ENCODE measurements at places on chromosomes 2 and 18.

GRCh38 chr2:7800031-7800430 is 881.8 kb upstream of the ID2 start:
- no peak for DNase-seq

DNA sequence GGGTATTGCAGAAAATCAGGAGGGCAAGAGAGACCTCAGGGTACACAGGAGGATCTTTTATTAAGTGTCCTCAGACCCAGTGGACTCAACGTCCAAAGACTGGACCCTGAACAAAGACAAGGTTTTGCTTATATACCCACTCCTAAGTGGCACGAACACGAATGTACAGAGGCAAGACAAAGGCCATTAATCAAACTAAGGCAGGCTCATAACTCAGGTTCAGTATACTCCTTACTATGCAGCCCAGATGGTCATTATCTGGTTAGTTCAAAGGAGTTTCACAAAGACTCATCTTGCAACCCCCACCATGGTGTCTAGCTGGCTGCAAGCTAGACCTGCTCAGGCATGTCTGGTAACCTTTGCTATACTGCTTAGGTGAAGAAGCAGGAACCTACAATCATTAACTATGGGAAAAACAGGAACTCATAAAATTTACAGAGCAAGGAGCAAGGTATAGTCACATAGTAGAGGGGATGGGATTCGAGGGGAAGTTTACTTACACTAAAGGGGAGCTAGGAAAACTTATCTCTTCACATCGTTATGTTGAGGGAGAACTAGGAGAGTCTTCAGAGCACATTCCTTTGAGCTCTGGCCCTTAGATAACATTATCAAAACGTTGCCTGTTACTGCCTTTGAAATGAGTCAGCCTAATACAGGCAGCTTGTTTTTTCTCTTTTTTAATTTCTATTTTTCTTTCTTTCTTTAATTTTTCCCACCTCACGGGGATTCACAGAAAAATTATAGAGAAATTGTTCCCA is 33.9 kb downstream of the SLC4A3 start:
- no peak for DNase-seq

DNA sequence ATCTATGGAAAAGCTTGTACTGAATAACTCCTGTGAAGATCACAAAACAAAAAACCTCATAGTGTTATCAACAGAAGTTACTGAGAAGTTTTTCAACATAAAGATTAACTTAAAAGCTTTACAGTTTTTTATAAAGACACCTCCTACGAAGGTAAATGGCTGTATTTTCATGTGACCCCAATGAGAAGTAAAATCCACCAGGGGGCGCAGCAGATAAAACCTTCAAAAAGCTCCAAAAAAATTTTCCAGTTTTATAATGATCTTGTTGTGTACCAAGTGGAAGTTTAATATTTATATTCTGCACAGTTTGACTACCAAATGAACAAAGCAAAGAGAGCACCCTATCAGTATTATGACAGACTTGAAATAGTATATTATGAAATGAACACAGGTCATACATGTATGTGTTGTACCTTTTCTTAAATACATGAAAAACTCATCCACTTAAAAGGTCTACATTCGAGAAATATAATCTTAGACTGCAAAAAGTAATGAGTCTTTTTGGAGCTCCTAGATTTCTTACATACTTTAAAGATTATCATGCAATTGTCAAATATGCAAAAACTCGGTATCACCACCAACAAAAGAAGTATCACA is 38.5 kb downstream of the PNO1 start:
- DNase-seq: no peak

GRCh38 chr2:226531061-226531810 is 268.4 kb downstream of the IRS1 start:
- no peak for DNase-seq

DNA sequence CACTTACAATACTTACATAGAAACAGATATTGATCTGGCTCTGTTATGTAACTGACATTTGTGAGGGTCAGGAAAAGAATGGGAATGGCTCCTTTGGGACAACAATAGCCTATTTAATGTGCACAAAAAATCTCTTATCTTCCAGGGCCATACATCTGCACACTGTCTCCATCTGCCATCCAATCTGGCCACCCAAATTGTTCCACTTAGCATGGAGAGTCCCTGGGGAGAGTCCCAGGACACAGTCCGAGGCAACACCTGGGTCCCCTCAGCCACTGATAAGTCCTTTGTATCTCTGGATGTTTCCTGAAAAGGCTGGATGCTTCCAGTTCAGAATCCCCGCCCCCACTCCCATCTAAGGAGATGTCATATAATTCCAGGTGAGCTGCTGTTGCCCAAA is 274.2 kb upstream of the NCKAP5 start:
- DNase-seq: no peak

DNA sequence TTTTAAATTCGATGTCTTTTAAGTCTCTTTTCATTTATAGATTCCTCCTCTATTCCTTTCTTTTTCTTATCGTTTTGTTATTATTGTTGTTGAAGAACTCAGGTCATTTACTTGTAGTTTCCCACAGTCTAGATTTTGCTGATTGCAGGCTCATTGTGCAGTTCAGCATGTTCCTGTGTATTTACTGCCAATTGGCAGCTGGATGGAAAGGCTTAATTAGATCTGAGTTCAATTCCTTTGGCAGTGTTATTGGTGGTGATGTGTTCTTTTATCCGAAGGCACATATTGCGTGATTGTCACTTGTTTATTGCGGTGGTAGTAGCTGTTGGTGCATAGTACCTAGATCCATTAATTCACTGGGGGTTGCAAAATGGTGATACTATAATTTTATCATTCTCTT is 180.7 kb downstream of the BABAM2 start:
- DNase-seq: no peak

DNA sequence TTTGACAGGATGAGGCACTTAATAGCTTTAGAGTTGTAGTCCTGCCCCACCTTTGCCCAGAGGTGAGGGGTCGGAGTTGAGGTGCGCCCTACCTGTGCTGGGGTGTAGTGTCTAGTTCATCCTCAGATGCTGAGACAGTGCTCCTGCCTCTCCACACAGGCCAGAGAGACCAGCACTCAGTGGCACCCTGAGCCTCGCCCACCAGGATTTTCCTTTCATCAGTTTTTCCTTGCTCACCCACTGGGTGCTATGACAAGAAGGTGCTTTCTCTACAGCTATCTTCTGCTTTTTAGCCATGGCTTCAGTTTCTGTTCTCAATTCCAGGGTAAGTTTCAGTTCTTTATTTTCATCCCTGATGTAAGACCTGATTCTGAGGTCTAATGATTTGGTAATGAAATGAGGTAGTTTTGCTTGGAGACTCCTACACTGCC is 16.8 kb upstream of the TMEM131 start:
- no peak for DNase-seq

- no peak for DNase-seq
Observed at GRCh38 chr2:226478109-226478809, 321.4 kb downstream of the IRS1 start.

- DNase-seq: no peak
Observed at GRCh38 chr2:224722250-224722649, 6.1 kb upstream of the CCDC195 start.

DNA sequence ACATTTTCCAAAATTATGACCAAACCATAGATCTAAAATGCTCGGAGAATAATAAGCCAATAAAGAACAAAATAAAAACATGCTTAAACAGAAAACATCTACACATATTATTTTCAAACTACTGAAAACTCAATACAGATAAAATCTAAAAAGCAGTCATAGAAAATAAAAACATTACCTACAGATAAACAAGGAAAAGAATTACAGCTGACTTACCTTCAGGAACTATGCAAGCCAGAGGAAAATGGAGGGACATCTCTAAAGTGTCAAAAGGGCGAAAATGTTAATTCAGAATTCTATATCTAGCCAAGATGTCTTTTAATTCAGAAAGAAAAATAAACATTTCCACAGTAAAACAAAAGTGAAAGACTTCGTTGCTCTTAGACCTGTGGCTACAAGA is 112.9 kb upstream of the GYPC start:
- no peak for DNase-seq

GRCh38 chr2:210132239-210132638 is 39.0 kb downstream of the KANSL1L start:
- DNase-seq: no peak

DNA sequence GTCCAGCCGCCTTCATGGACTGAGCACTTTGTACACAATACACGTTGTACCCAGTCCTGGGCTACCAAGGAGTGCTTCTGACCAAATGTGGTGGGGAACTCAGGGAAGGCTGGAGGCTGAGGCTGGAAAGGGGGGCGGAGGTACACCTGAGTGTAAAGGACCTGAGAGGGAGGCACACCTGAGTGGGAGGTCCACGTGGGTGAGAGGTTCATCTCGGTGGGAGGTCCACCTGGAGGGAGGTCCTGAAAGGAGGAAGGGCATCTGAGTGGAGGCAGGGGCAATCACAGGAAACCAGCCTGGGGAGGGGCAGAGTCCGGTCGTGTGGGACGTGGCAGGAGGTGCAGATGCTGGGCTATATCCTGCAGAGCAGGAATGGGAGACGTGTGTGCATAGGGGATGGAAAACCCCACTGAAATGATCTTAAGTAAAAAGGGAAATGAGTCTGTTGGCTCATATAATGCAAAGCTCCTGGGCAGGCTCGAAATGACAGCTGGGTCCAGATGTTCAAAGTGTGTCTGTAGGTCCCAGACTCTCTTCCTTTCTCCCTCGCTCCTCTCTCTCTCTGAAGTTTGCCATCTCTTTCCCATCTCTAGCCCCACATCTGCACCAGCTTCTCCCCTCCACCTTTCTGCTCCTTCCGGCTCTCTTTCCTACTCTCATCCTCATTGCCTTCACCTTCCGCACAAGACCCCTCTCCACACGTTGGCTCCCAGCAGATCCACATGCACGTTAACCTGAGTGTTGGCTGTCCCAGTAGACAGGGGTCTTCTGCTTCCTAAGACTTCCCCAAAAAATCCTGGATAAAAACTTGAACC is 137.7 kb downstream of the PXDN start:
- no peak for DNase-seq

GRCh38 chr2:30484995-30485394 is 37.9 kb downstream of the LCLAT1 start:
- no peak for DNase-seq

DNA sequence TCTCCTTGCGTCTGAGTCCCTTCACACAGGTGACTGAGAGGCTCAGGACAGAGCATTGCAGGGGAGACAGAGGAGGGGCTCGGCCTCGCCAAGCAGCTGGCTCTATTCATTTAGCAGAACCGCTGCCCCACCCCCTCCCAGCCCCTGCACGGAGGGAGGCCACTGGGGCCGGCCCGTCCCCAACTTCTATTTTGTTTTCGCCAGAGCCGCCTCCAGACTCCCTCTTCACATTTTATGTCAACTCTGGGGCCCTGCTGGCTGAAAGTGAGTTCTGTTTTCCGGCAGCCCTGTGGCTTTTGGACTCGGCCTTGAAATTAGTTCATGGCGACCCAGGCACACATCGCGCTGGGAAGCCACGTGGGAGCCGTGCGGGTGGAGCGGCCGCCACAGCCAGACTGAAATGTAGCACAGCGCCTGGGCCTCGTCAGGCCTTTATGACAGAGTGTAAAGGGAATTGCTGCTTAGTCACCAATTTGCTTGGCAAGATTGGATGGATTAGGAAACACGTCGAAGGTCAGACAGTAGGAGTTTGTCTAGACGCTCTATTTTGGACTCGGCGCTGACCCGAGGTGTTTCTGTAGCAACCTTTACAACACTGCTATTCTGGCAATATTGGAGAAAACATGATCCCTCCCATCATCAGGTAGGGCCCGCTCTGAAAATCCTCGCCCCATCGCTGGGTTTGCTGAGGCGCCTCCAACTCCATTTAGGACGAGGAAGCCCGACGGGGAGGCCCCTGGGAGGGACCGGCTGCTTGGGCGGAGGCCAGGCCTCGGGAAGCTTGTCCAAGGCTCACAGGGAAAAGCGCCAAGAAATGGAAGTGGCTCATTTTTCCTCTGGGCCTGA is 90.7 kb upstream of the CTDP1 start:
- DNase-seq: no peak

DNA sequence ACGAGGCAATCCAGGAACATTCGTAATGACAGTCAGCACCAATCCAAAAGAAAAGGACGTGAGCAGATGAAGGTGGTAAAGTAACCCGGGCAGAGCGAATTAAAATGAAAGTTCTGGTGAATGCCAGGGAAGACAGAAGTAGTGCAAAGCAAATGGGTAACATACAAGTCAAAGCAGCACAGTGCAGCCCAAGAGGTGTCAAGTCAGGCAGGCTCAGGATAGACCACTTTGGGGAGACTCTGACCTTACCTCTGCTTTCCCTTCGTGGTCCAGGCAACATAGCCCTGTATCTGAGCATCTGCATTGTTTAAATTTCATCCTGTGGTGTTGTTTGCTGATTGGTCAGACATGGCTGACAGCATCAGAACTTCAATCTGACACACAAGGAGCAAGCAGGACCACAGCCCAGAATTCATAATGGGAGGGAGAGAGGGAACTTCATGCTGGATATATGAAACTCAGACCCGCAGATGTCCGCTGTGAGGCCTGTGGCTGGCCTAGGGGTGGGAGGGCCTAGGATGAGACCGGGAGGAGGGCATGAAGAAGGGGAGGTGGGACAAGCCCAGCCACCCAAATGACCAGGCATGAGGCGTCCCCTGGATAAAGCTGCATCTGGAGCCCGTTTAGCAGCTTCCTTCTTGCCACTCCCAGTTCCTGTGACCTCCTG is 285.7 kb downstream of the TCF4 start:
- DNase-seq: no peak

DNA sequence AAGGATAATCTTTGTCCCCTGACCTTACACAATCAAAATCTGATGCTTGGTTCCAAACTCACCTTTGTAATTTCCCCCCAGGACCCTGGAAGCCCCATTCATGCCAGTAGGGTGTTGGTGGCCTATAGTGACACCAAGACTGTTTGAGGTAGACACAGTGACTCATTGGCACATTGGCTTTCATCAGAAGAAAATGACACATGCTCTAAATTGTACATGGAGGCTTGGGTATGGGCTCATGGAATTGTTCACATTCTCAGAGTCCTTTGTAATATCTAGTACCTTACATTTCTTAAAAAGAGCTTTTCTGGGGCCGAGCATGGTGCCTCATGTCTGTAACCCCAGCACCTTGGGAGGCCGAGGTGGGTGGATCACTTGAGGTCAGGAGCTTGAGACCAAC is 61.2 kb upstream of the LRPPRC start:
- DNase-seq: no peak

GRCh38 chr18:45688833-45689232 is 35.1 kb upstream of the SLC14A1 start:
- no peak for DNase-seq

DNA sequence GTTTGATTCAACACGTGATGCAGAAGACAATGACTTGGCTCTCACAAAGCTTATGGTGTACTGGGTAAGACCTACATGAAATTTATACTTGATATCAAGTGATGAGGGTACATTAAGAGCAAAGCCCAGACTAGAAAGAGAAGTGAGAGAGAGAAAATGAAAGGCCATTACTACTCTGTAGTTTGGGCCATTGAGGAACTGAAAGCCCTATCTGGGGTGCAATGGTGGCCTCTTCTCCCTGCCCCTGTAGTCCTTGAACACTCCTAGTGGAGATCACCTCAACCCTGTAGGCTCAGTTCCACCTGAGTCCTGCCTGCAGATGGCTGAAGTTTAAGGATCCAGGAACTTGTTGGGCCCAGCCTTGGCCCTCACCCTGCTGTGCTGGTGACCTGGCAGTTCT is 569.8 kb upstream of the MEX3C start:
- DNase-seq: no peak

All from NCI-H2029 (cell line).